ENCODE measurements at places on chromosomes 2 and 18.

DNA sequence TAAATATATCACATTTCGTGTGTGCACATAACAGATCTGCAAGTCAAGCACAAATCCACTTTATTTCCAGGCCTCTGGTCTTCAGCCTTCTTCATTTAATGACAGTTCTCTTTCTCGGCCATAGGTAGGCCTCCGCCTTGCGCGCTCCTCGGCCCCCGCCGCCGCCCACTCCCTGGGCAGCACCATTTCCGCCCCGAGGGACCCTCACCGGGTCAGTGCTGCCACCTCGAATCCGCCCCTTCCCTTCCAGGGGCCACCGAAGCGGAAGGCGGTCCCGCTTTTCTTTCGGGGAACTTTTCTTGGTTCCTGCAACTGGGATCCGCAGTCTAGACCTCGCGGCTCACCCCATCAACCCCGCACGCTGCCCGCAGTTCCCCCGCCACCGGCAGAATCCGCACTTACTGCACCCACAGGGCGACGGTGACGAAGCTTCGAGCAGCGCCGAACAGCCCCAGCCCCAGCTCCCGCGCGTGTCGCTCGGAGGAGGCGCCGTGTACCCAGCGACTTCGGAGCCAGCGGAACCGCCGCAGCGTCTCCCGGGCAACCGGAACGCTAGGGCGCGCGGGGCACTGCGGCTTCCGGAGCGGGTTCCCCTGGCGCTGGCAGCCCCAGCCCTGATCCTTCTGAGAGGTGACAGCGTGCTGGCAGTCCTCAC is at the start of gene CDKL4:
TSS of gene CDKL4 (minus strand) at position 502 of the 655 bp plus-strand sequence.
- DNase-seq, result no peak

GRCh38 chr2:158459161-158460003 is 2.6 kb downstream of the PKP4 start:
- DNase-seq, result no peak

- DNase-seq, result peak; percentile 24
Observed at GRCh38 chr18:61948281-61948741, 55.5 kb upstream of the RNF152 start.

GRCh38 chr18:25282896-25283703 is 68.9 kb downstream of the ZNF521 start:
- DNase-seq, result no peak

DNA sequence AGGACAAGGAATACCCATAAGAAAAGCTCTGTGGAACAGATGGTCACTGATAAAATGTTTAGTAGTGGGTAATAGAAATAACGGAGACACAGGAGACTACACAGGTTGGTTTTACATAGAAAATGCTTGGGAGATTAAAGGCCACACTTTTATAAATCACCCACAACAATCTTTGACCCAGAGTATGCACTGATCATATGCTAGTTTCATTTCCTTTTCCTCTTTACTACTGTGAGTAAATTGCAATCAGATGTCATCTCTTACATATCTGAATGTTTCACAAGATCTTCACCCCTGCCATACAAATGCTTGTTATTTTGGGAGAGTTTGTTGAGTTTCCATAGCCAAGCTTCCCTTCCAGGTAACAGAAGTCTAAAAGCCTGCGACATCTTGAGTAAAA is 978.4 kb upstream of the KLHL29 start:
- no peak for DNase-seq

GRCh38 chr2:3045318-3045921 is 332.2 kb downstream of the EIPR1 start:
- no peak for DNase-seq

DNA sequence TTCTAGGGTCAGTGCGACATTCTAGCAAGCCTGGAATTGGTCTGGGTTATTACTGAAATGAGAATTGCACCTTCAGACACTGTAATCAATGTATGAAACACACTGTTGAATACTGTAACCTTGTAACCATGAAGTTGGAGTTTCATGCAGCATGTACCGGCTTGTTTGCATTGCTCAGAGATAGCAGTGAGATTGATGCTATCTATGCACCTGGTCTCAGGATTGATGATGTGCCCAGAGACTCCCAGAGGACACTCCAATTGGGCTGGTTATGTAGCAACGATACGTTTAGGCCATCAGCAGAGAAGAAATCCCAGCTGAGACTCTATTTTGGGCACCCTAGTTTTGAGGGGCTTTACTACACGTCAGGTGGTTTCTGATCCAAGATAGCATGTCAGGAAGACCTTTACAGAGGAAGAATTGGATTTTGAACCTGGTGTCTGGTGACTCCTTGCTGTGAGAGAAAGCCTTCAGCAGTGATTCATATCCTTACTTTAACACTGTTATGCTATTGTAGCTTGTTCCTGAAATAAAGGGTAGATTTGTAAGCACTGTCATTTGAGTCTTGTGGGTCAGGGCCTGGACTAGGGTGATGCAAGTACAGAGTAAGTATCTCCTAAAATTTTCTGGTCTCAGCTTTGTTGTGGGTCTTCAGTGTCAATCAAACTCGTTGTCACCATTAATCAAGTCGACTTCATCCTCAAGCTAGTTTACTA is 305.1 kb upstream of the GULP1 start:
- peak; percentile 27 for DNase-seq

- no peak for DNase-seq
Observed at GRCh38 chr18:74595431-74595830, 2.2 kb upstream of the ZNF407 start.

- no peak for DNase-seq
Observed at GRCh38 chr2:241257419-241258032, 57.9 kb downstream of the HDLBP start.

DNA sequence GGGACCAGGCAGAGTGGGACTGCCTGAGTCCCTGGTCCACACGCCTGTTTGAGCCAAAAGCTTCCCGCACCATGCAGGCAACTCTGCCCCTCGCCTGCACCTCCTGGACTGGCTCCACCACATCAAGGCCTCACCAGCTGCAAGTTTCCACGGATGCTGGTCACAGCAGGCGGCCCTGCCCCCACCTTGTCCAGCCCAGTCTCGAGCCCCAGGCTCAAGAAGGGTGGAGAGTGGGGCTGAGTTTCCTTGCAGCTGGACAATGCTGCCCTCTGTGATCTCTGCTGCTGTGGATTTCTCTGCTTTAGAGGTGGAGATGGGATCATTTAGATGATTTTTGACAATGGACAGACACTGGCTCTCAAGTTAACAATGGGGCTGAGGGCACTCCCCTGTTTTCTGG is 74.9 kb downstream of the MTCL1 start:
- DNase-seq, result no peak

DNA sequence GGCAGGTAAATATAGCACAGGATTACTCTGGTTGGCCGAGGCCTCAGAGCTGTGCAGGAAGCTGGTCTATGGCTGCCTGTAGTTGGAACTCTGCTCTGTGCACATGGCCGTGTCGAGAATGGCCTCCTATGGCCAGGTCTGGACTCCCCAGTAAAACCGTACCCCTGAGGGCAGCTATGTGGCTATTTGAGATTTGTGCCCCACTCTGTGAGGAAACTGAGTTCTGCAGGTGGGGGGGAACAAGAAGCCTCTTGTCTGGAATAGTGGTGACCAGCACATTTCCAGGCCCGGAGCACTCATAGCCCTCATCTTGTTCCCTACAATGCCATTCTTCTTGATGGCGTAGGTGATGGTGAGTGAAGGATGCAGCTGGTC is 15.0 kb upstream of the TEX51 start:
- no peak for DNase-seq

DNA sequence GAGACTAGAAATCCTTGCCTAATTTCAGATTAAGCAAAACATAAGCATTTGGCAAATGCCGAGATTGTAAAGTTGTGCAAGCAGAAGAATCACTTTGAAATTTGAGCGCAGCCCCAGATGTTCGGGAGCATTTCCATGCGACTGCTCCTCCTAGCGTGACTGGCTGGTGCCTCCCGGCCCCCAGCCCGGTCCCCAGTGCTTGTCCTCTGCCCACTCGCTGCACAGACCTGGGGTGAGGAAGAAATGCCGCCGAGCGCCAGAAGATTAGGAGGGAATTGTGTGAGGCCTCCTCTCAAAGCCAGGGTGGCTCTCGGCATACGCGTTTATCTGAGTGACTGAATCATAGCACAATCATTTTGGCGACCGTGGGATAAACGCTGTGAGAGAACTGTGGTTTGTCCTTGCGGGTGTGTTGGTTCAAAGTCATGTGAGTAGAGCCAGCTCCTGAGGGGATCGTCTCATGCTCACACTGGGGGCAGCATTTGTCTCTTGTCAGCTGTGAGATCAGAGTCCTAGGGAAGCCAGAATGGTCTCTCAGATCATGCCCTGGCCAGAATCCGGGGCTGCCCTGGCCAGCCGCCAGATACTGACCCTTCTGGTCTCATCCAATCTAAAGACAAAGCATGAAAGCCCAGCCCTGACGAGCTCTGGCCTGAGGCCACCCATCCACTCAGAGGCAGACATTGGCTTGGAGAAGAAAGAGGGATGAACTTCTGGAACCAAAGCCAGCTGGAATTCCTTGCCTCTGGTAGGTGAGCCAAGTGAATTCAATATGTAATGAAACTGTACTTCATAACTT is 189.3 kb downstream of the SH3RF3 start:
- peak; percentile 92 for DNase-seq

DNA sequence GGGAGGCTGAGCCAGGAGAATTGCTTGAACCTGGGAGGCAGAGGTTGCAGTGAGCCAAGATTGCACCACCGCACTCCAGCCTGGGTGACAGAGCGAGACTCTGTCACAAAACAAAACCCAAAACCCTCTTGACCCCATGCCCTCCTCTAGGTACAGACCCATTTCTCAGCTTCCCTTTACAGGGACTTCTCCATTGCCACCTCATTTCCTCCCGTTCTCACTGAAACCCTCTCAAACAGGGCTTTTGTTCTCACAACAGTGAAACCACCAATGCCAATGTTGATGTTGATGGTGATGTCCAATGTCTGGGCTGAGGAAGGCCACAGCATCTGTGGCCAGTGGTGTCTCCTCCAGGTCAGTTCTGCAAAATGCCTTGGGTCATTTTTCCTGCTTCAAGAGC is 69.0 kb upstream of the ZCCHC2 start:
- DNase-seq, result no peak

DNA sequence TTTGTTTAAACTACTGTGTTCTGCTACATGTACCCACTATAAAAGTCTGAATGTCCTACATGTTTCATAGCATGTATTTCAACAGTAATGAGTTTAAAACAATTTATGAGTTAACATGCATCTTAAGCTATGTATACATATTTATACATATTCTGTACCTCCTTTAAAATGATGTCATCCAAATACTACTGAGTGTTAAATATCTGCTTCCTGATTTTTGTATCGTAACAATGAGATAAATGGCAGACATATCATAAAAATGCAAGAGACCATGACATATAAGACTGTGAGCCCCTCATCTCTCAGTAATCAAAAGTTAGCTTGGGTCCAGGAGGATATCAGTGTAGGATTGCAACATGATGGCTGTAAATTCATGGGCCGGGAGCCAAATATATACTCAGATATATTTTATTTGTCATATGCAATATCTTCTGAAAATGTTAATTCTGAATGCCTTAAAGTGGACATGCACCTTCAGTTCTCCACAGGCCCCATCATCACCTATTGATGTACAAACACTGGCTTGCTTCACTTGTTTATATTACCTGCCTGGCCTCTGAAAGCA is 3.6 kb downstream of the COL5A2 start:
- no peak for DNase-seq

DNA sequence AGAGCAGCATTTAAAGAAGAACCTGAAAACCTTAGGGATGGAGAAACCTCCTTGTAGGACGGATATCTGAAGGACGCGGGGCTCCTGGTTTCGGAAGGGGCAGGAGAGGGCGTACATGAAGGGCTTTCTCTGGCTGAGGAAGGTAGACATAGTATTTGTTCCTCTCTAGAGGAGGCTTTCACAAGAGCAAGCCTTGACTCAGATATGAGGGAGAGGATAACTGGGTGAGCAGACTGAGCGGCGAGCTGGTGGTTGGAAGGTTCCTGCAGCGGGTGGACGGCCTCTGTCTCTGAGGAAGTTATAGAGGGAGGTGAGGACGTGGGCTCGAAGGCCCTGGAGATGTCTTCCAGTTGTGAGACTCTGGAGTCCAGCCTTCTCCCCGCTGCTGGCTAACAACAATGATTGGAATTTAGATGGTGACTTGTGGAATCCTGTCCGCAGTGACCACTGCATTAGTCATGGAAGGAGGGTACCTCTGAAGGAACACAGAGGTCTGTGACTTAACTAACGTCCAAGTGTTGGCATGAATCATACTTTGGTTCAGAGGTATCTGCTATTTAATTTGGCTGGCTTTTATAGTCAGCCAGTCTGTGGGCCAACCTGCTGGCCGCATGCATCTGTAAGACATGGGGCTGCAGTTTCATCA is 80.9 kb downstream of the ASAP2 start:
- DNase-seq, result peak; percentile 98

DNA sequence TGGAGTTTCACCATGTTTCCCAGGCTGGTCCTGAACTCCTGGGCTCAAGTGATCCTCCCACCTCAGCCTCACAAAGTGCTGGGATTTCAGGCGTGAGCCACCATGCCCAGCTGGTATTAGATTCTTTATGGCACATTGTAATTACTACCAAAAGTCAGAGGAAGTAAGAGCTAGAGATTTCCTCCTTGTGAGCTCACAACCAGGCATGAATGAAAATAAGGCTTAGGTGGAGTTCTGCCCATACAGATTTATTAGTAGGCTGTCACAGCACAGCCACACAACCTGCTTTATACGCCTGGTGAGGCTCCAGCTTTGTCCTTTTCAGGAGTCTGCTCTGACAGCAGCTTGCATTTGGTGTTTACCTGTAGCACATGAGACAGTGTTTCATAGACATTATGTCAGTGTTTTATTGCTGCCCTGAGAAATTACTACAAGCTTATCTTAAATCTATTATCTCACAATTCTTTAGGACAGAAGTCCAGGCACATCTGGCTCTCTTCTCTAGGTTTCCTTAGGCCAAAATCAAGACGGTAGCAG is 156.6 kb downstream of the TANC1 start:
- no peak for DNase-seq

DNA sequence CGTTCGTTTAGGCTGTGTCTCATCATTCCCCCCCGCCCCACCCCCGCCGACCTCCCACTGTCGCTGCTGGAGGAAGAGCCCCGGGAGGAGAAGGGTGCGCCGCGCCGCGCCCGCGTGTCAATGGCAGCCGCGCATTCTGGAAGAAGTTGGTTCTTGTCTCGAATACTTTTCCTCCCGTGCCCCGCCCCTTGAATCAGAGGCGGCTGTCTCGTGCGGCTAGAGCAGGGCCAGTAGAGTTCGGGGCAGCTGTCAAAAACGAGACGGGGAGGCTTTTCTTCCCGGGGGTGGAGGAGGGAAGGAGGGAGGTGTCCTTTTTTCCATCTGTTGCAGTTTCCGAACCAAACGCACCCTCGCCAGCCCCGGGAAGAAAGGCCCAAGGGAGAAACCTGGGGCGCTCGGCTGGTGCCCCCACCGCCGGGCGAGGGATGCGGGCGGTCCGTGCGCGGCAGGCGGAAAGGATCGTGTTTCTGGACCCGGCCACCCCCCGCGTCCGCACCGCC is 410 bp upstream of the TGIF1 start:
- peak; percentile 88 for DNase-seq

GRCh38 chr2:205650450-205650849 is 31.9 kb upstream of the NRP2 start:
- DNase-seq, result peak; percentile 53

- DNase-seq, result no peak
Observed at GRCh38 chr2:5978131-5978751, 286.1 kb downstream of the SOX11 start.

- peak; percentile 61 for DNase-seq
Observed at GRCh38 chr2:166170356-166170755, 42.5 kb upstream of the SCN1A start.
